T1000 (cell line): ENCODE measurements at places on chromosomes 2 and 18.

DNA sequence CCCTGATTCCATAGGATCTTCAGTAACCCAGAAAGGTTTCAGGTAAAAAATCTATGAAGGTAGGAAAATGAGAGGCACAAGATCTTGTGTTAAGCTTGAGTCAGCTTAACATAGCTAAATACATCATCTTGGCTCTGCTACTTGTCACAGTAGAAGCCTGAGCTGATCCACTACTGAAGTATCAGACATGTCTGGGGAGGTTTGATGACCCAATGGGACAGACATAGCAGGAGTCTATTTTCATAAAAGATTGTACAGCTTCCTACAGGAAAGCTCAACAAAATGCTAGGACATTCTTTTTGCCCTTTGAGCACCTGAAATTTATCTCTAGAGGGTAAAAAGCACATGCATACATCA is 84.3 kb upstream of the FSHR start:
- DNase-seq, result no peak

DNA sequence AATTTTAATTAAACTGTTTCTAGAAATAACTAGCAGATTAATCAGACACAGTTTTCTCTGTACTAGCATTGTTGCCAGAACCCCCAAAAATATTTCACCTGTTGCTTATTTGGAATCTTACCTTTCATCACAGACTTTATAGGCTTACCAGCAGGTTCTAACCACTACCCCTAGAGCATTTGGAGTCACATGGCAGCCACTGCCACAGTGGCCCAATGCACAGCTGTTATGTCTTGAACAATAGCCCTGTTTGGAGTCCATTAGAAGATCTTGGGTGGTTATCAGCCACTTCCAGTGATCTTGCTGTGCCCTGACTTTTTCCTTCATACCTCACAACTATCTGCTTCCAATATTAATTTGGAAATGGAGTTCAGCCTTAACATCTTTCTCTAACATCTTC is 186.2 kb upstream of the TANK start:
- no peak for DNase-seq

DNA sequence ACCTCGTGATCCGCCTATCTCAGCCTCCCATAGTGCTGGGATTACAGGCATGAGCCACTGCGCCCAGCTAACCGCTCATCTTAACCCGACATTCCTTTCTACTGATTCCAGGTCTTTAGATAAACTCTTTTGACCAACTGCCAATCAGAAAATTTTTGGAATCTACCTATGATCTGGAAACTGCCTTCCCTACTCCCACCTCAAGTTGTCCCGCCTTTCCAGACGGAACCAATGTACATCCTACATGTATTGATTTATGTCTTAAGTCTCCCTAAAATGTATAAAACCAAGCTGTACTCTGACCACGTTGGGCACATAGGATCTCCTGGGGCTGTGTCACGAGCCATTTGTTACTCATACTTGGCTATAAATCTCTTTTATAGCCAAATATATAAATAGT is 3.2 kb upstream of the NEU2 start:
- DNase-seq, result no peak

DNA sequence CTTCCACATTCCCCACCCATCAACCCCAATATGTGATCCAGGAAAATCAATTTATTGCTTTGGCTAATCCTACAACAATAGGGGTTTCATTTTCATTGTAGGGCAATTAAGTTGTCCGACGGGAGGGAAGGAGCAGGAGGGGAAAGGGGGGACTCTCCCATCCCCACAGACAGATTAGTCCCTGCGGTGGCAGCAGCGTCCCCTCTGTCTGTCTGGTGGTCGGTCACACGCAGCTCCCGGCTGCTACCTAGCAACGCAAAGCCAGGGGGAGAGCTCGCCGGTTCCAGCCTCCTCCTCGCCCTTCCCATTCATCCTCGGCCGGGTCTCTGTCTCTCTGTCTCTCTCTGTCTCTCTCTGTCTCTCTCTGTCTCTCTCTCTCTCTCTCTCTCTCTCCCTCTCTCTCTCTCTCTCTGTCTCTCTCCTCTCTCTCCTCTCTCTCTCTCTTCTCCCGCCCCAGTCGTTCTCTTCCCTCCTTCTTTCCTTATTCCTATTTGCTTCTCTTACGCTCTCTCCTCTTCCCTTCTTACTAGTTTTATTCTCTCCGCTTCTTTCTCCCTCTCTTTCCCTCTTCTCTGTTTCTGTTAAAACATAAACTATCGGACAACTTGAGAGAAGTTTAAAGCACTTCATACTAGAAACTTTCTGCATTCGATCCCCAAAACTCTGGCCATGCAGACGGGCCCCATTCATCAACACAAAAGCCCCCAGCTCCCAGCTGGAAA is 1.2 kb downstream of the LRP2 start:
- no peak for DNase-seq

GRCh38 chr18:12283666-12284065 is 24.4 kb upstream of the TUBB6 start:
- DNase-seq, result no peak

DNA sequence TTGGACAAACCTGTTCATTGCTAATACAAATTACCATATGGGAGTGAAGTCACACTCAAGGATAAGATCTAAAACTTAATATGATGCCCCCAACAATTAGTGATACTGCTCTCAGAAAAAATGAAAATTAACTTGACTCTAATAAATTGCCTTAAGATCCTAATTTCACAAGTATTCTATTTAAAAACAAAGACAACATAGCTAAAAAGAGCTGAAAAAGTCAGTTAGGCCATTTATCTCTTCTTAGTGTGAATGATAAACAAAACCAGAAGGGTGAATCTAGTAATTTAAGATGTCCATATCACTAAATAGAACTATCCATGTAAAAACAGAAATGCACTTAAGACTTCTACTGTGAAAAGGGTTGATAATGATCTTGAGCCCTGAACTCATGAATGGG is 53.4 kb downstream of the FN1 start:
- no peak for DNase-seq

GRCh38 chr2:101188683-101189405 is 37.7 kb upstream of the TBC1D8 start:
- DNase-seq, result no peak

GRCh38 chr2:61183795-61184194 is 21.8 kb downstream of the C2orf74 start:
- no peak for DNase-seq

DNA sequence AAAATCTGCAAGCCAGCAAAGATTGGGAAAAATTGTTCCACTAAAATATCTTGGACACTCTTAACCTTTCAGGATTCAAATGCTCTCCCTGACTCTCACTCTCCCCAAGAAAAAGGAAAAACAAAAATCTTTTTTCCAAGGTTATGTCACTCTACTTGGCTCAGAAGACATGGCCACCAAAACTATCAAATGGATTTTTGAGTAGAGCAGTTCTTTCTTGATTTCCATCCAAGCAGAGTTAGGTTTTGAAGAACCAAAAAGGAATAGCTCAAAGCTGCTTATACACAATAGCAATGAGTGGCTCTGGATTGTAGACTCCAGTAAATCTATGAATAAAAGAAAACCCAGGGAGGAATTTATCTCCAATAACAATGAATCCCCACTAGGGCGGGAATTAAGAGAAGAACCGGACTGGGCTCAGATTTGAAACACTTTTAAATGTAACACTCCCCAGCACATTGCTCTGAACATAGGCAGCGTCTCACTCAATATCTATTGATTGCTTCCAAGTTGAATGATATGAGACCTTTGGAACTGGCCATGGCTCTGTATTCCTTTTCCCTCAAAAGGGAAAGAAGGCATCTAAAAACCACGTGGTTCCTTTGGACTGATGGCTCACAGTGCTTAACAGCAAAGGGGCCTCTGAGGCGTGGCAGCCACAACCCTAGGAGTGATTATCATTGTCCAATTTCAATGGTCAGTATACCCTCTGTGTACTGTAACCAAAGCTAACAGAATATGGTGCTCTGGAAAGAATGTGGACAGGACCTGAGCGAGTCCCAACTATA is 68.3 kb downstream of the SPRED2 start:
- no peak for DNase-seq

DNA sequence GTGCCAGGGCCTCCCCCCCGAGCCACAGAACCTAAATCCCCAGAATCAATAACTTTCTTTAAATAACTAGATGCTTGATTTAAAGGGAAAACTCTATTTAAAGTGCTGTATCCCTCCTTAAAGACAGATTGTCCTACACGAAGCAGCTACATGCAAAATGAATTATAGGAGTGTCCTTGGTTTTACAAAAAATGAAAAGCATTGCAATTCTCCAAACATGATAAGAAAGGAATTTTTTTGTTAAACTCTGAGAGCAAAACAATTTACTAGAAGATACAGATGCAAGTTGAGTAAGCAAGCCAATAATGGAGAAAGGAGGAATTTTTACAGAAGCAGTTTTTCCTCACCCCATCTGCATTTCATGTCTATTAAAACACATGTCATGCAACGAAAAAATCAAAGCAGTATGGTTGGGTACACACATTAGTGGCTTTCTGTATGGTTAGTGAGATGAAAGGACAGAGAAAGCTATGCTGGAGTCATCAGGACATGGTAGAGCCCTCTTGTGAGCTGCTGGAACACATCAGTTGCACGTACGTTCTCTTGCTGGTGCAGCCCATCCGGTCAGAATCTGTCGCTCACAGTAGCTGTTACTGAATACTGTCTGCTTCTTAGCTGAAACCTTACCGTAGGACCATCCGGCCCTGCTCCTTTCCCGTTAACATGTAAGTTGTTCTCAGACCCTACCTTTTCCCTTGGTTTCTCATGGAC is 25.9 kb upstream of the STEAP3 start:
- DNase-seq, result no peak

- DNase-seq, result no peak
Measured at GRCh38 chr2:139746901-139747300, 966.7 kb upstream of the NXPH2 start.

DNA sequence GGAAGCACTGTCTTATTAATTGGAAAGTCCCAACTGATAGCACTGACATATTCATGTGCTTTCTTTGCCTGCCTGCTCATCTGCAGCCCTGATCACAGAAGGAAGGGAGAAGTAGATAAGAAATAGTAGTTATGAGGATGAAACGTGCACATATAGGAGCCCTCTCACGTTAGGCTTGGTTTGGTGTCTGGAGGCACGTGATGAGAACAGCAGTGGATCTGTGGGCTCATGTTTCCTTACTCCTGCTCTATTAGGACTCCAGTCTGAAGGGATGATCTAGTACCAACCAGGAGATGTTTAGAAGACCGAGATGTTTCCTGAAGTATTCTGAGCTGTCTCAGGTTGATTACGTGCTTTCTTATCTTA is 84.9 kb downstream of the MAP4K4 start:
- DNase-seq, result no peak

DNA sequence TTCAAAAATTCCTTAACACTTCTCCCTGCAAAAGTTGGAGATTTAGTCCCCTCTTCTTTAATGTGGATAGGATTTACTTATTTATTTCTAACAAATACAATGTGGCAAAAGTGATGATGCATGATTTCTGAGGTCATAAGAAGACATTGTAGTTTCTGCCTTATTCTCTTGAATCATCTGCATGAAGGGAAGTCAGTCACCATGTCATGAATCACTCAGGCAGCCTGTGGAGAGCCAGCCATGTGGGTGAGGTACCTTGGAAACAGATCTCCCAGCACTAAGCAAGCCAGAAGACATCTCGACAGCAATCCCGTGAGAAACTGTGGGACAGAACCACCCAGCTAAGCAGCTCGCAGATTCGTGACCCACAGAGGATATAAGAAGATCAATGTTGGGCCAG is 2.7 kb upstream of the ZC3H8 start:
- no peak for DNase-seq

- DNase-seq, result no peak
Measured at GRCh38 chr2:102796337-102796736, 34.5 kb downstream of the TMEM182 start.

DNA sequence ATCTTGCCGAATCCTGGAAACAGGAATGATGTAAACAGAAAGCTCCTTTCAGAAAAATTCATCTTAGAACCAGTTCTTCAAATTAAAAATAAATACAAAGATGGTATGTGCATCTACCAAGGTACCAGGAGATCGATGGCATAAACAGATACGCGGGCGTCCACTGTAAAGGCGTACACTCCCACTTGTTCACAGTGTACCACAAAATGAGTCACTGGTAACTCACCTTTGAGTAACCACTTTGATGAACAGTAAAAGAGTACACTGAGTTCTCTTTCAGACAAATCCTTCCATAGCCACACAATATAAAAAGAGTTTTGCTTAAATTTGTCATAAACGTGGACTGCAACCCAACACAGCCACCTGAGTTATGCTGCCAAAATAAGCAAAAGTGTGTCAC is 128.3 kb downstream of the DNER start:
- DNase-seq, result no peak

- DNase-seq, result no peak
Measured at GRCh38 chr2:63378589-63378988, 209.7 kb downstream of the WDPCP start.

GRCh38 chr18:45480219-45481015 is 134.9 kb upstream of the SLC14A2 start:
- no peak for DNase-seq

DNA sequence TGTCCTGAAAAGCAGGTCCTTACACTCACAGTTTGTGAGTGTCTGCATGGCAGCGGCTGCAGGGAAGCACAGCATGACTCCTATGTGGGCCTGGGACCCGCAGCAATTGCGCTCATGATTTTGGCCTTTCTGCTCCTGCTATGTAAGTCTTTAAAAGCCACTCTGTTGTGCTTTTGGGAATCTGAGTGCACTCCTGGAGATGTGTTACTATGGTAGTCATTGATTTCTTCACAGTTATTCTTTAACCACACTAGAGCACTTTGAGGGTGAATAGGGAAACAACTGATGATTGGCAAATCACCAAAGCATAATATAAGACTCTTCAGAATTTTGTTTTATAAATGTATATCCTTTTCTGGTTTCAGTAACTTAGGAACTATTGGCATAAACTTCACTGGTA is 40.9 kb downstream of the DSG2 start:
- DNase-seq, result no peak

DNA sequence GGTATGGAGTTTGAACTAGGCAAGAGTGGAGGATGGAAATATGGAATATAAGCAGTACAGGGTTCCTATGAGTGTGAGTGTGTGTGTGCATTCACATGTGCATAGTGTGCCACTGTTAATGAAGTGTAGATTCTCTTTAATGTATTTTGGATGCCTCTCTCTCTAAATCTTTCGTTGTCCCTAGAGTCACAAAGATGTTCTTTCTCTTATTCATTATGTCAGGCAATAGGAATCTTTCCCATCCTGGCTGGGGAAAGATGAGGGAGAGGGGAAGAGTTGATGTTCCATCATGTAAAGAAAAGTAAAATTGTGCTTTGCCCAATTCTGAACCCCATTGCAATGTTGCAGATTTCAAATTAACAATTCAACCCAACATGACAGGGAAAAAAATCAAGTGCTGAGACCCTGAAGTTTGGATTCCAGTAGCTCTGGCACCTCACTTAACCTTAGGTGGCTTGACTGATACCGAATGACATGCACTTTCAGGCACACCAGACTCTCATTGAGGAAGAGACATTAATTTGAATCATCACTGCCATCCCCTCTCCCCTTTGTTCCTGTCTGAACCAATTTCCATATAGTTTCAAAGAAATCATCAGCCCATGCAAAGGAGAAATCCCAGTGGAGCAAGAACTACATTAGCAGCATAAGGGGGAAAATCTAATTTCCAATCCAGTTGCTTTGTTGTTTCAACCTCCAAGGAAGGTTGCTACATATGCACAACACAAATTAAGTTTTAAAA is 28.0 kb downstream of the KLF7 start:
- no peak for DNase-seq
